Stimulated activated CD4-positive, alpha-beta T cell treated with anti-CD3 and anti-CD28 coated beads, Interleukin-2, amount 100 ng/mL, for 48 hours (primary cell): ENCODE measurements at places on chromosomes 1 and 21.
A peak's percentile ranks its signal among the peaks of the same experiment; 100 is the strongest.

DNA sequence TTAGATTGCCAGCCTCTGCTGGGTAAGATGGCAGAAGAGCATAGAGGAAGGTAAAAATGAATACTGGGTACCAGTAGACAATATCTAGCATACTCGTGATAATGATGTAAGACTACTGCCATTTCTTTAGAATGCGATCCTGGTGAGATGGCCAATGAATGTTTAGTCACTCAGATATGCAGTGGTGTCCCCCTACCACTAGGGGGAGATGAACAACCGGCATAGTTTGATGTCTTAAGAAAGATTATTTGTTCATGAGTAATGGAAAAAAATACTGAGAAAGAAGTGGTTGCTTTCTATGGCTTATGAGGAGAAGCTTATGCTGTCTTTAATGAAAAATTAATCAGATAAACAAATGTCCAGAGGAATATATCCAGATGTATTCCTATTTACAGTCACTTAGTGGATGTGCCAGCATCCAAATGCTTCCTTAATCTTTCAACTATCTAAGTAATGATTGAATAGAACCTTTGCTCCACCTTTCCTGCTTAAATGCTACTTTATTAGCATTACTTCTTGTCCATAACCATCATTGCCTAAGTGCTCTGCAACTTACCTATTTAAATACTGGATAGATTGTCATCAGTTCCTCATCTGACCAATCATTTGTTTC lies 256.6 kb downstream of the ST6GALNAC3 start:
- DNase-seq, result peak; percentile 18

- DNase-seq, result no peak
Measured at GRCh38 chr1:9844106-9844505, 20.3 kb upstream of the CLSTN1 start.

- DNase-seq, result no peak
Measured at GRCh38 chr1:117632269-117633067, 26.6 kb downstream of the TENT5C start.

DNA sequence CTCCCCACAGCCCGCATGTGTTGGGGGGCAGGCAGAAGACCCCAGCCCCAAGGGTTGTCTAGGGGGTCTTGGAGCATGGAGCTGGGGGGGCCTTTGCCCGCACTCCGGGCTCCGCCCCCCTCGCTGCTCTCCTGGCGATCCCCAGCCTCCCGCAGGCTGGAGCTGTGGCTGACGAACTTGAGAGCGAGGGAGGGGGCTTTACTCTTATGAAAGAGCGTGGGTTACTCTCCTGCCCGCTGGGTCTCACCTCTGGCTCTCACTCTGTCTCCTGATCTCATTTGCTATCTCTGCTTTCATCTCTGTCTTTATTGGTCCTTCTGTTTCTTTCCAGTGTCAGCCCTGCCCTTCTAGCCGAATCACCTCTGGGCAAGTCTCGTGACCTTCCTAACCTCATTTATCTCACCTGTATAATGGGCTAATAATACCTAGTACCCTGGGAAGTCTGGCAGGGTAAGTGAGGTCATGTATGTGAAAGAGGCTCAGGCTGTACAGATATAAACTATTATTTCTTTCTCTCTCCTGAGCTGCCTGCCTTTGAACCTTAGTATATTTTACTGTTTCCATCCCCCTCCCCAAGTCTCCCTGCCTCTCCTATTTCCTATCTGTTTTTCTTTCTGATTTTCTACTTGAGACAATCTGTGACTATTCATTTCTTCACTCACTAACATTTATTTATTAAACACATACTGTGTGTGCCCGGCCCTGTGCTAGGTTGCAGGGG lies 731 bp downstream of the EFNA4 start:
- DNase-seq, result no peak

DNA sequence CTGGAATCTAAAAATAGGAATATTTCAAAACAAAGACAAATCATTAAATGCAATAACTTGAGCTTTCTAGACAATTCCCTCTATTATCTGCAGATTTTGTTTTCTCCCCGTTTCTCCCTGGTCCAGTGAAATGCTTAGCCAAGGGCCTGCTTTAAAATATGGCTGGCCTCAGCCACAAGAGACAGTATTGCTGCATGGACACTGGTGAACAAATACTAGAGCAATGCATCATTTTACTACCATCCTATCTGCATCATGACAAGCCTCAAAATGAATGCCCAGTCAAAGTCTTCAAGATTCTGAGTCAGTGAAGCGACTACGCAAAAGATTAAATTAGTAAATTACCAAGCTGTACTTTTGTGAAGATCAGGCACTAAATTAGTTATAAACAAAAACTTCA lies 80.5 kb downstream of the ENAH start:
- no peak for DNase-seq

- DNase-seq, result no peak
Measured at GRCh38 chr1:20413136-20413775, 72.8 kb downstream of the CAMK2N1 start.

- no peak for DNase-seq
Measured at GRCh38 chr1:178341261-178341956, 155.4 kb downstream of the CLEC20A start.

DNA sequence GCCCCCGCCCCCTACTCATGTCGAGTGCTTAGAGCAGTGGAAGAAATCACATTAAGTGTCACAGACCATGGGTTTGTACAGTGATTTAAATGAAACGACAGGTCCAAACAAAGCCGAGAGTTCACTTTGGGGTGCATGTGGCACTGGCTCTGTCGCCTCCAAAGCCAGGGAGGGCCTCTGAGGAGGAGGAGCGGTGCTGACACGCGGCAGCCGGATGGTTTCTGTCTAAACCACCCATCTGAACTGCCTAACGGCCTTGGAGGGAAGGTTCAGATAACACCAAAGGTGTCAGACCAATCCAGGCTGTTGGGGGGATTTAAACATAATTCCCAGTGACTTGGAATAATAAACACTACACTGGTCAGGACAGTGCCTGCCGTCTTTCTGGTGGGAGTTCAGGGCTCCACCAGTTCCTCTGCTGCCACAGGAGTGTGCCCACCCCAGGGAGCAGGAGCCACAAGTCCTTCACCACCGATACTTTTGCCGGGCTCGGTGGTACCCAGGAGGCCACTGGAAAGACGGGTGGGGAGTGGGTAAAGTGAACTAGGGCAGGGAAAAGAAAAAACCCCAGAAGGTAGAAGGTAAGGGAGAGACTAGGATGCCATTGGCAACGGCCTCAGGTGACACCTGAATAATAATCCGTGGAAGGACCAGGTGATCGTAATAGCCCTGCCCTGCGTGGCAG lies 78.2 kb downstream of the SLC66A1 start:
- no peak for DNase-seq

DNA sequence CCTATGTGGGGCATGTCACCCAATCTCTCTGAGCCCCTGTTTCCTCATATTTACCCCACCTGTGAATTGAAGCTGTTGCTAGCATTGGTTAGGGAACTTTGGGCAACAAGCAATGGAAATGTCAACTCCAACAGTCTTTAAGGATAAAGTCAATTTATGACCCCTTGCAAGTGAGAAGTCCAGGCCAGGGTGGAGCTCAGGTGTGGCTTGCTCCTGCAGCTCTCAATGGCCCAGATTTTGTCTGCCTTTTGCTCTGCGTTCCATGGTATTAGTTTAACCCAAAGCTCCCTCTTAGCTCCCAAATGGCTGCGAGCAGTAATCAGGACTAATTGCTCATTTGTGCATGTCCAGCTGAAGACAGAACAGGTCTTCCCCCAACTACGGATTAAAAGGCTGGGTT lies 70.4 kb upstream of the ABCG1 start:
- no peak for DNase-seq

DNA sequence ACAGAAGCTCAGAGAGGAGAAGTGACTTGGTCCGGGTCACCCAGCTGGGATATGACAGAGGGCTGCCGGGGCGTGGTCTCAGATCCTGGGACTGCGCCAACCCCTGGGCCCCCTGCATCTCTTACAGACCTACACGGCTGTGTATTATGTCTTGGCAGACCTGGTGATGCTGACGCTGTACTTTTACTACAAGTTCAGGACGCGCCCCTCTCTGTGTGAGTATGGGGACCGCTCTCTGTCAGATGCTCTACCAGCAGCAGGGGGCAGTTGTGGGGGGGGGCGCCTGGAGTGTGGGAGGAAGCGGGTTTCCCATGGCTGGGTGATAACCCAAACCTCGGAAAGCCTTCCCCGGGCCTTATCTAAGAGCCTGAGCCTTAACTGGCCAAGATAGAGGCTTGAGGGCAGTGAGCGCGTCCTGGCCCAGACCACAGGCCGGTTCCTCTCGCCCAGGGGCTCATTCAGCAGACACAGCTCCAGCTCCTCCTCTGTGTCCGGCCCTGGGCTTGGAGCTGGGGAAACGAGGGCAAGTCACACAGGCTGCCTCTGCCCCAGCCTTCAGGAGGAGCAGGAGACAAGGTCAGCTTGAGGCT lies 13.3 kb downstream of the SLC66A1 start:
- DNase-seq, result no peak

GRCh38 chr1:91450260-91450659 lies 45.6 kb upstream of the HFM1 start:
- DNase-seq, result no peak

DNA sequence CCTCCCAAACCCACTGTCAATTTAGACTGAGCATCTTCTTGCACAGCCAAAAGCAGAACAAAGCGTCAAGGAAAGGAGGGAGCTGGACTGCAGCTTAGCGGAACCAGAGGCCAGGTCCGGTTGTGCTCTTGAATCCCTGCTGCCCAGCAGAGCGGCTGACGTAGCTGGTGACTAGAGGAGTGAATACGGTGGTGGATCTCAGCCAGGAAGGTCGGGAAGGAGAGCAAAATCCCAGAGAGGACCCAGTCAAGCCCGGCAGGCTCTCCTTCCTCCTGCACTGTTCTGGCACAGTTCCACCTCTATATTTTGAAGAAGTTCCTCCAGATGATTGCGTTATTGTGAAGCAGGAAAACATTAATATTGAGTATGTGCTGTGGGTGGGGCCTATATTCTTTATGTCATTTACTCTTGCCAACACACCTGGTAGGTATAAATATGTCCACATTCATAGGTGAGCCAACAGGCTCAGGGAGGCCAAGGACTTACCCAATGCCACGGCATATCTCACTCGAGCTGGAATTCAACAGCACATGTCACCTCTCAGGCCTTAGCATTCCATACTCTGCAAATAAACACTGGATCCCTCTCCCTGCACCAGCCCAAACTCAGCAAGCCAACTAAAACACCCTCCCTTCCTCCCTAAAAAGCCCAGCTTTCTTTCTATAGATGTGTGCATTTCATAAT lies 23.6 kb upstream of the ABCB10 start:
- DNase-seq, result no peak

- DNase-seq, result no peak
Measured at GRCh38 chr1:7253118-7253480, 467.8 kb downstream of the CAMTA1 start.

GRCh38 chr1:73160759-73161158 lies 878.4 kb upstream of the NEGR1 start:
- no peak for DNase-seq

GRCh38 chr1:14332158-14332557 lies 266.3 kb upstream of the KAZN start:
- no peak for DNase-seq

- no peak for DNase-seq
Measured at GRCh38 chr1:232728507-232729263, 76.5 kb upstream of the MAP10 start.

GRCh38 chr1:4602462-4603294 lies 51.7 kb upstream of the AJAP1 start:
- DNase-seq, result no peak

GRCh38 chr1:119000371-119001180 lies 12.4 kb upstream of the TBX15 start:
- DNase-seq, result no peak

DNA sequence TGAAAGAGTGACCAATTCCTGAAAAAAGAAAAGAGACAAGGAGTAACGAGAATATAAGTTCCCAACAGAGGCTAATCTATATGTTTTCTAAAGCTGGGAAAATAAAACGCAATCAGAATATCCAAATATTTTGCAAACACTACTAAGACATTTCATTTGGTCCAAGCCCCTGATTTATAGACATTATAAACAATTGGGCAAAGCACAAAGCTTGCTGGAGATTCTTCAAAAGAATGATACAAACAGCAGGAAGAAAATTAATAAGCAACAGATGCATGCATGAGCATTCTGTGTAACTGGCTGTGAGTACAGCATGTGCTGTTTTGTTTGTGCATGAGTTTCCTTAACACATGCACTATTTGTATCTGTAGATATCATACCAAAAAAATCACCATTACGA lies 552.9 kb downstream of the LTN1 start:
- no peak for DNase-seq

DNA sequence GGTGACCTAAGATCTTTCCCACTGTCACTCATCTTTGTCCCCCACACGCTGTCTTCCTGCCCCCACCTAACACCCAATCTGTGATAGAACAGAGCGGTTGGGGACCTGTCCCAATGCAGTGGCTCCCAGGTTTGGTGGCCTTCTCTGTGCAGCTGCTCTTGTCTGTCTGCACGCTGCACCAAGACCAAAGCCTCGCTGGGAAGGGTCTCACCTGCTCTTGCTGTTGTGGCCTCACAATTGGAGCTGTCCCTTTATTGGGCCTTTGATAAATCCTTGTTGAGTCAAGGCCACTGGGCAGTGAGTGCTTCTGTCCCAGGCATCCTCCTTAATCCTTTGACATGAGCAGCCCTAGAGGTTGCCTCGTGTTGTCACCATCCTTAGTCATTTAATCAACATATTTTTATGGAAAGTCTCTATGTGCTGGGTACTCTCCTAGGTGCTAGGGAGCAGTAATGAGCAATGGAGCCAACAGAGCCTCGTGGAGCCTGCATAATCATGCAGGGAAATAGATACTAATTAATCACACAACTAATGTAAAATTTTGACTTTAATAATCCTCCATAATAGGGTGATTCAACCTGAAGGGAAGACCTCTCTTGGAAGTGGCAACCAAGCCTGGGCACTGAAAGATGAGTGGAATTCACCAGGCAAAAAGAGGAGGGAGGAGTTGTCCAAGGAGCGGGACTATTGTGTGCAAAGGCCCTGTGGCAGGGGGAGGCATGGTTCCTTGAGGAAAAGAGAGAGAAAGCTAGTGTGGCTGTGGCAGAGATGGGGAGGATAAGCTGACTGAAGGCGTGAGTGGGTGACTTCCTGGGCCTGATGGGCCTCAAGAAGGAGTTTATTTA lies 57.6 kb downstream of the MAN1C1 start:
- DNase-seq, result no peak

- DNase-seq, result no peak
Measured at GRCh38 chr1:165772739-165773138, 4.1 kb upstream of the TMCO1 start.

DNA sequence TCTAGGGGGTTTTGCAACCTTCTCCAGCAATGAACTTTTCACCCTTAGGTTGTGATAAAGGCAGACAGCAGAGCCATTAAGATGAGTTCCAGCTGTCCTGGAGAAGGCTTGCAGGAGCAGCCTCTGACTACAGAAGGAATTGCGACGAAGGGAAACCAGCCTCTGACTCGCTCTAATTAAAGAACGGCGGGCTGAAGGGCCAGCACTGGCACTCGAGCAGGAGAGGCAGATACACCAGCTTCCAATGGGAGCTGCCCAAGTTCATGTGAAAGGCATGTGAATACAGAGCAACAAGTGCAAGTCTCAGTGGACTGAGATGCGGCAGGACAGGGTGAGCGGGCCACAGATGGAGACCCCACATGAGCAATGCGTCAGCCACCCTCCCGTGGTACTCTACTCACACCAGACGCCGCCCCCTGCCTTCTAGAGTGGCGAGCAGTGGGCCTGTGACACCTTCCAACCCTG lies 15.7 kb downstream of the RCC2 start:
- DNase-seq, result no peak

GRCh38 chr1:117093091-117093534 lies 28.4 kb downstream of the TRIM45 start:
- no peak for DNase-seq
